ENCODE measurements at places on chromosomes 6 and 20. TPM values are rescaled to one million over a fixed set of nuclear protein-coding genes. Genes with fewer than 3 reads are reported as not detected.

Gene CPXM1
- total RNA-seq: 74.1 TPM

Gene SSTR4
- total RNA-seq: not detected

Gene TRIM10
- not detected for total RNA-seq

Gene PCNA
- total RNA-seq: 26.4 TPM

Gene XKR7
- total RNA-seq: not detected

Gene KCNS1
- not detected for total RNA-seq

Gene TUBB2B
- total RNA-seq: 2.5 TPM
